ENCODE measurements at places on chromosomes 13 and 19.

- DNase-seq = no peak
Observed at GRCh38 chr19:16376241-16376640, 51.6 kb downstream of the KLF2 start.

DNA sequence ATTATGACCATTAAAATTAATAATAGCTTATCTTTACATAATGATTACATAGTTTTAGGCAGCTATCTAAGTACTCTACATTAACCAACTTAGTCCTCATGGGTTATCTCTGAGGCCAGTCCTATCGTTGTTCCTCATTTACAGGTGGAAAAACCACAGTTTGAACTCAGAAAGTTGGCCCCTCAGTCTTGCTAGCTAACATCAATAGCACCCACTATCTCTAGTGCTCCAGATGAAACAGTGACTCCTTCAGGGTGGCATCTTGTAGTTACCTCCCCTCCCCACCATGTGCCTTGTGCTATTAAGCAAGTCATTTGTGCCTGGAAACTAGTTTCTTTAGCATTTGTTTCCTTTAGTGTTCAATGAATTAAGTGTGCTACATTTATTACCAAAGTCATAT is 1086.7 kb downstream of the EFNB2 start:
- DNase-seq = no peak

DNA sequence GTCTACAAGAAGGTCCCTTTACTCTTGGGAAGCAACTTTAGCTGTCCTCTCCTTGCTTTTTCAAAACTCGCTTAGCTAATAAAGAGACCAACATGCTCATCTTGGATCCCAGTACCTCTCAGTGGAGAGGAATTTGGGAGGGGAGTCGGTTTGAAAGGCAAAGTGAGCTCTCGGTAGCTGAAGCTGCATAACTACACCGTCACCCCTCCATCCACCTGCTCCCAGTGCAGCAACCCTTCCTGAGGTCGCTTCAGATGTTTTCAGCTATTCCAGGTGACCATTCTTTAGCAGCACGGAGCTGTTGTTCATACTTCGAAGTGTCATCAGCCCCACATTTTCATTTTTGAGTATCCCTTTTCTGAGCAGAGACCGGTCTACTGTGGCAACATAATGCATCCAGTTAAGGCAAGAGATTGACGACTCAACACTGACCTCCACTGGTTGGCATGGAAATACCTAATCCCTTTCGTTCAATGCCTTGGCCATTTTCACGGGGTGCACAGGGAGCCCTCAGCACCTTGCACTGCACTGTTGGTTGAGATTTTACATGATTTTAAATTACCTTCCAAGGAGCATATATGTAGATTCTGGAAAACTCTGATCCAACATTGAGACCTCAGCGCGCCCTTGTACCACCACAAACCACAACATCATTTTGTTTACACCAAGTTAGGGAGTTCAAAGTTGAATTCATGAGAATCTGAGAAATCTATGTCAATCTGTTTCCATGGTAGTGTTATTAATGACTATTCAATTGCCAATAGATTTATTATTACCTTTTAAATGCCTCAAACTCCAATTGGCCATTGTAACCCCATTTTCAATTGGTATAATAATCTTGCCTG is 42.2 kb downstream of the DLEU7 start:
- peak; percentile 45 for DNase-seq

DNA sequence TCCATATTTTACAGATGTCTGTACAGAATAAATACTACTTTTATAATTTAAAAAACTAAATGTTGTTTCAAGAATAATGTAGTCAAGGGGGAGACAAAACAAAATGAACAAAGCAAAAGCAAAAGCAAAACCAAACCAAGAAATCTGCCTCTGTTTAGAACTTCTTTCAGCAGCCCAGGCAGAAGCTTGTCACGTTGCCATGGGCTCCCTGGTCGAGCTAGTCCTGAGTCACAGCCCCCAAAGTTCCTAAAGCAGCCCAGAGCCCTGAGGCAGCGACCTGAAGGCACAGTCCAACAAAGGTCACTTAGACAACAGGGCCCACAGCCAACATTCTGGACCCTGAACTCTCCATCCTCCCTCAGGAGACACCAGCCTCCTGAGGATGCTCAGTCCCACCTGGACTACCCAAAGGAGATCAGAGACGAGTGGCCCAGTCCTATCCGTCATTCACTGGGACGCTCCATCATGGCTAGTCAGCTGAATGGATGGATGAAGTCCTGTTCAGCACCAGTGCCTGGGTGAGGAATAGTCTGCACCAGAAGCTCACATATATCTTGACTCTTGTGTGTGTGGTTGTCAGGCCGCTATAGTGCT is 41.7 kb downstream of the SIAH3 start:
- no peak for DNase-seq

DNA sequence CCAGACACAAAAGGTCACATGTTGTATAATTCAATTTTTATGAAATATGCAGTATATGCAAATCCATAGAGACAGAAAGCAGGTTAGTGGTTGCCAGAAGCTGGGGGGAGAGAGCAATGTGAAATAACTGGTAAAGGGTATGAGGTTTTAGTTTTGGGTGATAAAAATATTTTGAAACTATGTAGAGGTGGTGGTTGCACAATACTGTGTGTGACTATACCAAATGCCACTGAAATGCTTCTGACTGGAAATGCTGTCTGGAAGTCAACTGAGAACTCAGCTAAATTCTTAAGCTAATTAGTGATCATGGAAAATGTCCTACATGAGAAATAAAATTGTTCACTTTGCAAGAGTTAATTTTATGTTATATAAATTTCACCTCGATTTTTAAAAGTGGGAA is 65.3 kb upstream of the RXFP2 start:
- DNase-seq = no peak
